Natural killer cell treated with Interleukin-12 subunit alpha and Interleukin-12 subunit beta and Interleukin-15 and Interleukin-18, amount 100 ng/mL, for 72 hours (primary cell): ENCODE measurements at places on chromosomes 16 and 17. TPM values are rescaled to one million over a fixed set of nuclear protein-coding genes. Genes with fewer than 3 reads are reported as not detected.

DNA sequence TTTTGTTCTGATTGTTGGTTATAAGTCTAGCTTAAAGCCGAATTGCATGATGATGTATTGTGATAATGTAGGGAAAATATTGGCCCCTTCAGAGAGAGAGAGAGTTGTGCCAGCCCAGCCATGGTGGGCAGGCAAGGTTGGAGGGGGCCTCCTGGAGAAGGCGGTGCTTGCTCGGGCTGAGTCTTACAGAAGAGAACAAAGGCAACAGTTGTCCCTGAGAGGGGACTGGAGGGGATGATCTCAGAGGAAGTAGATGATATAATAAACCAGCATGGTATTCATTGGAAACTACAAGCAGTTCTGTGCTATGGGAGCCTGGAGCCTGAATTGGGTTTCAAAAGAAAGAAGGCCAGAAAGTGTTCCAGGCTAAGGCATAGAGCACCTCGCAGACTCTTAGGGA lies 173.8 kb downstream of the RPTOR start:
- H3K4me3 ChIP-seq, result no peak overlapping the region
- H3K27ac ChIP-seq, result peak overlapping the region; percentile 75
- peaks cover 20% of the 10 kb centered on the region for H3K4me1 ChIP-seq
- DNase-seq, result no peak
- no peaks in the 10 kb centered on the region for H3K27me3 ChIP-seq

DNA sequence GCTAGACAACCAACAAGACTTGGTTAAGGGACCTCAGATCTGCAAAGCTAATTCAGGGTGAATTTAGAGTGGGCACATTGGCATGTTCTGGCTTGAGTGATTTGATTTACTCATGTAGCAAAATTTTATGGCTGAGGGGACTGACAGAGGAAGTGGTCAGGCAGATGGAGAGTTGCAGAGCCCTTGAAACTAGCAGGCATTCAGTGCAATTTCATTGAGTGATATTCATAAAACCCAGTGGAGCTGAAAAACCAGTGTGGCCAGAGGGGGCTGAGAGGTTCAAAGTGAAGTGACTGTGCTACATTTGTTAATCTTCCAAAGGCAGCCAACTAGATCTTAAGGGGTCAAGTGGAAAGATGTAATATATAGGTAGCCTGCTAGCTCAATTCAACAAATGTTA lies 2.2 kb upstream of the TMEM94 start:
- no peaks in the 10 kb centered on the region for H3K27me3 ChIP-seq
- H3K36me3 ChIP-seq, result no peaks in the 10 kb centered on the region
- H3K4me1 ChIP-seq, result peaks cover 31% of the 10 kb centered on the region
- DNase-seq, result no peak
- H3K27ac ChIP-seq, result peak overlapping the region; percentile 6
- H3K4me3 ChIP-seq, result peak overlapping the region; percentile 9

GRCh38 chr17:3754458-3755334 lies 31.0 kb downstream of the HASPIN start:
- peak; percentile 85 for DNase-seq
- peaks cover 3% of the 10 kb centered on the region for H3K36me3 ChIP-seq
- no peaks in the 10 kb centered on the region for H3K27me3 ChIP-seq
- peaks cover 26% of the 10 kb centered on the region for H3K4me1 ChIP-seq

GRCh38 chr17:57545731-57546342 lies 199.3 kb downstream of the CCDC182 start:
- no peaks in the 10 kb centered on the region for H3K36me3 ChIP-seq
- no peak overlapping the region for H3K27ac ChIP-seq
- no peak for DNase-seq
- no peak overlapping the region for H3K4me3 ChIP-seq
- peaks cover 10% of the 10 kb centered on the region for H3K4me1 ChIP-seq

DNA sequence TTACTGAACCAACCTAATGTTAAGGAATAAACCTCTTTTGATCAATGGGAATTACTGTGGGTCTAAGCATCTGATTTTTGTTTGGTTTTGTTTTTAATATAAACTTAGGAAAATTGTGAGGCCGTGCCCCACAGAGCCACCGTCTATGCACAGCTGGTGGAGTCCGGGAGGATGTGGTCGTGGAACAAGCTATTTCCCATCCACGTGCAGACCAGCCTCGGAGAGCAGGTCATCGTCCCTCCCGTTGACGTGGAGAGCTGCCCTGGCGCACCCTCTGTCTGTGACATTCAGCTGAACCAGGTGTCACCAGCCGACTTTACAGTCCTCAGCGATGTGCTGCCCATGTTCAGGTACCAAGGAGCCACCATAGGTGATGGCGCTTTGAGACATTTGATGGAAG lies 28.4 kb downstream of the PRMT7 start:
- H3K27me3 ChIP-seq, result no peaks in the 10 kb centered on the region
- H3K36me3 ChIP-seq, result peaks cover 17% of the 10 kb centered on the region
- no peak overlapping the region for H3K27ac ChIP-seq

GRCh38 chr17:72423286-72423589 lies 302.4 kb downstream of the SOX9 start:
- H3K4me1 ChIP-seq, result no peaks in the 10 kb centered on the region
- H3K4me3 ChIP-seq, result no peak overlapping the region
- H3K36me3 ChIP-seq, result peaks cover 7% of the 10 kb centered on the region
- peaks cover 15% of the 10 kb centered on the region for H3K27me3 ChIP-seq
- H3K27ac ChIP-seq, result no peak overlapping the region

DNA sequence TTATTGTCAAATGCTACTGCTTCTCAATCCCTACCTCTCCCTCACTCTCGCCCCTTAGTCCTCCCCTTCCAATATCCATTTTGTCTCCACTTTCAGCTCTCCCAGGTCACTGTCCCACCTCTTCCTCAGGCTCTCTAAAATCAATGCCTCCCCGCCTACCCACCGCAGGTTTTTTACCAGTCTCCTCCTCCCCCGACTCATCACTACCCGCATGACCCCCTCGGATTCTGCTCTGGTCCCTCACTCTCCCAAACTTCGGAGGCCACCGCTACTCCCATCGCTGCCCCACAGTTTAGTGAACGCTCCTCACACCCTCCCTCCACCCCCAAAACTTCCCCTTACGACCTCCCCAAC lies 513 bp downstream of the CRLF3 start:
- peak overlapping the region; percentile 89 for H3K27ac ChIP-seq
- no peak for DNase-seq
- peaks cover 34% of the 10 kb centered on the region for H3K4me1 ChIP-seq
- peak overlapping the region; percentile 96 for H3K4me3 ChIP-seq
- H3K27me3 ChIP-seq, result no peaks in the 10 kb centered on the region
- H3K36me3 ChIP-seq, result peaks cover 6% of the 10 kb centered on the region

GRCh38 chr17:12666718-12667117 lies 1.0 kb downstream of the MYOCD start:
- no peaks in the 10 kb centered on the region for H3K4me1 ChIP-seq
- H3K27me3 ChIP-seq, result peaks cover 51% of the 10 kb centered on the region
- no peaks in the 10 kb centered on the region for H3K36me3 ChIP-seq
- H3K27ac ChIP-seq, result no peak overlapping the region

The RPL26 gene
- total RNA-seq, result 884 TPM

The MAZ gene
- total RNA-seq, result 424 TPM

The CA7 gene
- total RNA-seq, result not detected
